ENCODE measurements at places on chromosomes 11 and 22.

DNA sequence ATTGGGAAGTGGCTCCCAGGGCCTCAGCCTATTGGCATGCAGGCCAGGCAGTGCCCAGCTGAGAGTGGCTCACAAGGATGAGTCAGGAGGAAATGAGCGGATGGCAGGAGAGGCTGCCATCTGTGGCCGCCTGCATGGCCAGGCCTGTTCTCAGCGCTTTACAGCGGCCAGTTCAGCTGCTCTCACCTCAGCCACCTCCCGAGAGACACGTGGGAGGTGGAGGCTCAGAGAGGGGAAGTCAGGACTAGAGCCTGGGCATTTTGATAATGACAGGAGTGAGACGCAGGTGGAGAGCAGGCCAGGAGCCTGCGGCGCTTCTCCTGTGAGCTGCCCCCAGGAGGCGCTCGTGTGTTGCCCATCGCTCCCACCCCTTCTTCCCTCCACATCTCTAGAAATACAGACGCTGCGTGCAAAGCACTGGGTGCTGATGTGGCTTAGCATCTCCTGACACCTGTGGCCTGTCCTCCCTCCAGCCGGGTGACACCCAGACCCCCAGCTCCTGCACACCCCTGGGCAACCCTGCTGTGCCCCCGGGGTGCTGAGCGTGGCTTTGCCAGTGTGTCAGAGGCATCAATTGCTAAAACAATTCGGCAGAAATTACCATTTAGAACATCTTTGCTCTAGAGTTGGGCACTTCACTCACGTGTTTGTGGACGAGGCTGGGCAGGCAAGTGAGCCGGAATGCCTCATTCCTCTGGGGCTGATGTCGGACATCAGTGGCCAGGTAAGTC lies 21.4 kb upstream of the PANX2 start:
- peak; percentile 38 for DNase-seq

- no peak for DNase-seq
Observed at GRCh38 chr11:122100037-122100755, 15.8 kb downstream of the BLID start.

DNA sequence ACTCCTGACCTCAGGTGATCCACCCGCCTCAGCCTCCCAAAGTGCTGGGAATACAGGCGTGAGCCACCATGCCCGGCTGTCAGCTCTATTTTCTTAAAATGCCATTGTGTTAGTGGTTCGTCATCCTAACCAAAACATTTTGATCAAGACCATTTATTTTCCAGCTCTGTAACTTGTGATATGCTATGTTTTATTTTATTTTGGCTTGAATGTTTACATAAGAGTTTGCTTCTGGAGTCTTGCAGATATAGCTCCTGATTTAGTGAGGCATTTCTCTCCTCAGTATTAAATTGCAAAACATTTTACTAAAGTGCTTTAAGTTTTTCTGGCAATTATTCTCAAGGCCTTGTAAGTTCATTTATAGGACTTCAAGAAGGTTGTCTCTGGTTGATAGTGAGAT lies 4.4 kb downstream of the EP300 start:
- no peak for DNase-seq

DNA sequence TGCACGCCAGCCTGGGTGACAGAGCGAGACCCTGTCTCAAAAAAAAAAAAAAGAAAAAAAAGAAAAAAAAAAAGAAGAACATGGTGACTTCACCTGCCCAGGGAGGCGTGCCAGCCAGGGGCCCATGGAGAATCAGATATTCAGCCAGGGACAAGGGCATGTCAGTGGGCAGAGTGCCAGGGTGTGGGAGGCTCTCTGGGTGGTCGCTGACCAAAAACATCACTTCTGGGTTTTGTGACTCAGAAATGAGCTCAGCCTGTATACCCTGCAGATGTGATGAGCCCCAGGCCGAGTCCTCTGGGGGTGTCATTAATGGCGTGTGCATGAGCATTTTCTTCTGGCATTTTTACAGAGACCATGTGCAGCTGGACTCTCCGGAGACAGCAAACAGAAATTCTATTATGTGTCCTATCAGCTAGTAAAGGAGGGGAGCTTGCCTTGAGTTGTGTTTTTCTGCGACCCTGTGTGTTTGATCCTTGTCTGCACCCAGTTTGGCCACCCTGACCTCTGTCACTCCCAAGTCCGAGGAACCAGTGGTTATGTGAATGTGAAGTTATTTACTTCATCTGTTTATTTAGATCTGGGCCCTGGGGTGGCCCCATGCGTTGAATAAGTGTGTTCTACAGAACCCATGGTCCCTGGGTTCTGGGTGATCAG lies 53.6 kb downstream of the BCR start:
- DNase-seq = no peak
